ENCODE measurements at places on chromosomes 7 and 10. TPM values are rescaled to one million over a fixed set of nuclear protein-coding genes. Genes with fewer than 3 reads are reported as not detected.

Gene METTL2B
- 18.2 TPM for total RNA-seq

Gene NXPH1
- total RNA-seq: not detected

Gene IRF5
- total RNA-seq: 13.5 TPM

DNA sequence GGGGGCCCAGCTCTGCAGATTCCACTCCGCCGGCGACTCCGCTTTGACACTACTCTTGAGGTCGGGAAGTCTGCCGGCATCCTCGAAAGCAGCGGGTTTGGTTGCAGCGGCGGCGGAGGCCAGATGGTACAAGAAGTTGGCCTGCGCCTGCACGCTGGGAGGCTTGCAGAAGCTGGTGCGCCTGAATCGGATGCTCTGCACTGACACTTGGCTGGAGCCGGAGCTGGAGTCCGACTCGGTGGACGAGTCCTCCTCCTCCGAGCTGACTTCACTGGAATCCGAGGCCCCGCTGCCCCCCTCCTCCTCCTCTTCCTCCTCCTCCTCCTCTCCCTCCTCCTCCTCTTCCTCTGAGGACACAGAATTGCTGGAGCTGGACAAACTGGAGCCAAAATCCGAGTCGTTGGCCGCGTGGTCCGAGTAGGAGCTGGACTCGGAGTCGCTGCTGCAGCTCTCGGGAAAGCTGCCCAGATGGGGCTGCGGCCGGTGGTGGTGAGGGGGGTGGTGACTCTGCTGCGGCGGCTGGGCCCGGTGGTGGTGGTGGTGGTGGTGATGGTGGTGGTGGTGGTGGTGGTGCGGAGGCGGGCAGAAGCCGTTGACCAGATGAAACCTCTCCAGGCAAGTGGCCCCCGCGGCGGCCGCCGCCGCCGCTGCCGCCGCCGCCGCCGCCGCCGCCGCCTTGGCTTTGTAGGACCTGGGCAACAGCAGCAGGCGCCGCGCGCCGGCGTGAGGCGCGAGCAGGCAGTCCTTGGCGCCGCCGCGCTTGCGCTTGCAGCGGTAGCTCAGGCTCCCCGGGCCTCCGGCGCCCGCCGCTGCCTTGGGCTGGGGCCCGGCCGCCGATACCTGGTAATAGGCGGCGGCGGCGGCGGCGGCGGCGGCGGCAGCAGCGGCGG is 9.0 kb downstream of the SKIDA1 start:
- DNase-seq: no peak

DNA sequence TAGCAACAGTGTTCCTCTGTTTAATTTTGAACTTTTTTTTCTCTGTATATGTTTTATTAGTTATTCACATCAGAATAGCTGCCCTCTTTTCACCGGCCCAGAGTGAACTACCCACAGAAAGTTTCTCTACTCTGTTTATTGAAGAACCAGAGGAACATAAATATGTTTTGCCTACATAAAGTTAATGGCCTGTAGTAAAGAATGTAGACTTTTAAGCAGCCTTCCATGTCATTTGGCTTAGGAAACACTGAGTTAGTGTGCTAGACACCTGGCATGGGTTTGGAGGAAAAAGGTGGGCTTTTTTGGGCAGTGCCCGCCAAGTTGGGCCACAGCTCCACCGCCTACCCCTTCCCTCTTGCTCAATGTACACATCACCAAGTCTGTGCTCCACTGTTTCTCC is 8.9 kb upstream of the MEST start:
- no peak for DNase-seq

All from lower leg skin (tissue), 4 donors.